ENCODE measurements at places on chromosomes 2 and 18.

GRCh38 chr2:3154146-3154545 lies 223.5 kb downstream of the EIPR1 start:
- DNase-seq: no peak

DNA sequence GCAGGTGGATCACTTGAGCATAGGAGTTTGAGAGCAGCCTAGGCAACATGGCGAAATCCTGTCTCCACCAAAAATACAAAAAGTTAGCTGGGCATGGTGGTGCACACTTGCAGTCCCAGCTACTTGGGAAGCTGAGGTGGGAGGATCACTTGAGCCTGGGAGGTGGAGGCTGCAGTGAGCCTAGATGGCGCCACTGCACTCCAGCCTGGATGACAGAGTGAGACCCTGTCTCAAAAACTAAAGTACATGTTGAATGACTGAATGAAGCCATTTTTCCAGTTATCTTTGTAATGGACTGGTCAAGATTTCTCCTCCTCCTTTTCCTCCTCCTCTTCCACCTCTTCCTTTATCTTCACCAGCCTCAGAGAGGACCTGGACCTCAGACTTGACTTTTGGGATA lies 272.0 kb downstream of the SMAD2 start:
- DNase-seq: no peak

- DNase-seq: no peak
These were observed 82.4 kb upstream of the CAVIN2 start for GRCh38 chr2:191929288-191929687.

- DNase-seq: no peak
These were observed 530 bp downstream of the GALNT1 start for GRCh38 chr18:35581898-35582641.

- no peak for DNase-seq
These were observed 7.9 kb upstream of the NR4A2 start for GRCh38 chr2:156340377-156340776.

DNA sequence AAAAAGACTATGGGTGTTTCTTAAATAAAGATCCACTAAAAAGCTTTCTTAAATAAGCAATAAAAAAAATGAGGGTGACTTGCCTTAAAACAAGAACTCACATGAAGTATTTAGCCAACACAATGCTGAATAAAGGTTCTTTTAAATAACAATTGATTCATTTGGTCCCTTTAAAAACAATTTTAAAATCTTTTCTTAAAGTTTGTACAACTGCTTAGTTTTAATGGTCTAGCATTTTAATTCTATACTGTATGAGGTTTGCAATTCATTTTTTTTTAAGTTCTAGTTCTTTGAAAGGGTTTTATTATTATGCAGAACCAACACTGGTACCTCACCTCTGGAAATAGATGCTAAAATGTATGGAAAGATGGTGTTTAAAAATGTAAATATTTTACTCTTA lies 1017.5 kb downstream of the LRP1B start:
- no peak for DNase-seq

DNA sequence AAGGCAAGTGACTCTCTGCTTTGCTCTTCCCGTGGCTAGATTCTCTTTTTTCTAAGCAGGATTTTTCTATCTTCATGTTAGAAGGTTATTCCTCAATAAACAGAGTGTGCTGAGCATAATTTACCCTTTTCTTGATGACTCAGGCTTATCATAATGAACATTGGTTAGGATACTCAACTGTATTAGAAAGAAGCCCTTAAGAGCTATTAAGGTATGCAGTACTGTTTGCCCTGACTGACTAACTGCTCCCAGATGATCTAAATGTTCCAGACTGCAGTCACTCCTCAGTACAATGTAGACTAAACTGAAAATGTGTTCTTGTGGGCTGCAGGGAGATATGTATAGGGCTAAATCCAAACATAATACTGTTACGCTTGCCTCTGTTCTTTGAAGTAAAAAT lies 687.8 kb downstream of the NUP35 start:
- DNase-seq: no peak

- no peak for DNase-seq
These were observed 70.9 kb downstream of the AAK1 start for GRCh38 chr2:69572641-69573040.

DNA sequence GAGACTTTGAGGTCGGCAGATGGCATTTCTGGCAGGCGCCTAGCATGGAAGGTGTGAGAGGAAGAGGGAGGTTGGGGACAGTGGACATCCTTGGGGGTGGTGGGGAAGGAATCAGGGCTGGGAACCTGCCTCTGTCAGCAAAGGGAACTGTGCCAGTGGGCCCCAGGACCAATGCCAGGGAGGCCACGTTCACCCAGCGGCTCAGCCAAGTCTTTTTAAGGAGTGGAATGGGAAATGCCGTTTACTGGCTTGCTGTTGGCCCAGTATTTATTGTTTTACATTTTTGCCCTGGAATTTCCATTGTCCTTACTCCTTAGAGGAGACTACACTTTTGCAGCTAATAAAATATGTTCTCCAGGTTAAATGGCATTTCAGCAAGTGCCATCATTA lies 135.2 kb downstream of the MCFD2 start:
- no peak for DNase-seq

- no peak for DNase-seq
These were observed 306.2 kb upstream of the CXCR4 start for GRCh38 chr2:136424112-136424511.

- DNase-seq: no peak
These were observed 7.1 kb upstream of the WNT10A start for GRCh38 chr2:218873359-218874194.

GRCh38 chr2:11753452-11753885 lies 7.0 kb downstream of the LPIN1 start:
- DNase-seq: no peak

DNA sequence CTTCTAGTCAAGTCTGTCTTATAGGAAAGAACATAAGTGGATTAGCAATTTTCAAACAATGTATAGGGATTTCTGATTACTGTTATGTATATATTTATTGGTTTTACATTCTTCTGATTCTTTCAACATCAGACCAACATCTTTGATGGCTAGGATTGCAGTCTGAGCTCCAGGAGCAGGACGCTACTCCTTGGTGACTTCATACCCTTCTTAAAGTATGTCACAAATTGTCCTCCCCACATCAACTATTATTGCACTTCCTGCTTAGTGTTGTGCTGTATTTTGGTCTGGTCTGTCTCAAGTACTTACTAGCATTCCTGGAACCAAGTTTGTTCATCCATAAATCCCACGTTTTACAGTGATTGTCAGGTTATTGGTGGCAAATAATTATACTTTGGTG lies 49.0 kb downstream of the MAP2 start:
- DNase-seq: no peak

- DNase-seq: no peak
These were observed 401.1 kb downstream of the BCL11A start for GRCh38 chr2:60152226-60152833.

DNA sequence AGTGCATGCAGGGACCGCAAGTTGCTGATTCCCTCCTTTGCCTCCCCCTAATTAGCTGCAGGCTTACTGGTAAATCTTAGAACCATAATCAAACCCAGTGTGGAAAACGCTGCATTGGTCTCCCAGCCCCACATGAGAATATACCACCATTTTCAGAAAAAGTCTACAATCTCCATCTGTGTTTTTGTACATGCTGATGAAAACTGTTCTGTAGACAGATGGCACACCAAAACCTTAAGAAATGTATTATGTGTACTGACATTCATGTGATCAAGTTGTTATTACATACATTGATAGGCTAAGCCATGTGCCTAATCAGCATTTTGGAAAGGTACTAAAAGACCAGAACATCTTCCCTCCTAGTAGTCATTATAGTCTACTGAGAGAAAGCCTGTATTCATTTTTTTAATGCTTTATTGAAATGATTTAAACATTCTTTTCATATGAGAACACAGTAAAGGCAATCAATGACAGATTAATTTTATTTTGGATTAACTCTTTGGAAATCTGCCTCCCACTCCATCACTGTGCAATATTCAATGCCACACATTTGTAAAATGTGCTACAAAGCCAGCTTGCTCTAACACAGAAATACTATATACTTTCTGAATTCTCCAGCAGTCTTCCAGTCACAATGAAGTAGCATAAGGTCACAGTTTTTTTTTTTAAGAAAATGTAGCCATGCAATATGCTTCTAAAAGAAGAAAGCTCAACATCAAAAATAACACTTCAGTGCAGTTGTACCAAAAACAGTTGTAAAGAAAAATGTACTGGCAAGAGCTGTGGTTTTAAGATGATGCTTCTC lies 1.8 kb upstream of the CRYGA start:
- no peak for DNase-seq

GRCh38 chr2:5036256-5036655 lies 655.9 kb upstream of the SOX11 start:
- DNase-seq: no peak

- no peak for DNase-seq
These were observed 90.9 kb downstream of the OSBPL6 start for GRCh38 chr2:178285287-178285615.

DNA sequence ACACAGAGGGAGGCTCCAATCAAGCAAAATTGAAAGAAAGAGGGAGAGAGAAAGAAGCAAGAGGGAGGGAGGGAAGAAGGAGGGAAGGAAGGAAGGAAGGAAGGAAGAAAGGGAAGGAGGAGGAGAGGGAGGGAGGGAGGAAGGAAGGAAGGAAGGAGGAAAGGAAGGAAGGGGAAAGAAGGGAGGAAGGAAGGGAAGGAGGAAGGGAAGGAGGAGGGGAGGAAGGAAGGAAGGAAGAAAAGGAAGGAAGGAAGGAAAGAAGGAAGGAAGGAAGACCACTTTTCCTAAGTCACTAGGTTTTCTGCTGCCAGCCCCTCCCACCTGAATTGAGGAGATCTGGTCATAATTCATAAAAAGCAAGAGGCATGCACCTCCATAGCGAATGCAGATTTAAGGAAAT lies 287.0 kb downstream of the SP3 start:
- DNase-seq: no peak

GRCh38 chr2:9336241-9336575 lies 87.1 kb downstream of the ITGB1BP1 start:
- no peak for DNase-seq

- no peak for DNase-seq
These were observed 51.0 kb upstream of the CNGA3 start for GRCh38 chr2:98295275-98295674.

DNA sequence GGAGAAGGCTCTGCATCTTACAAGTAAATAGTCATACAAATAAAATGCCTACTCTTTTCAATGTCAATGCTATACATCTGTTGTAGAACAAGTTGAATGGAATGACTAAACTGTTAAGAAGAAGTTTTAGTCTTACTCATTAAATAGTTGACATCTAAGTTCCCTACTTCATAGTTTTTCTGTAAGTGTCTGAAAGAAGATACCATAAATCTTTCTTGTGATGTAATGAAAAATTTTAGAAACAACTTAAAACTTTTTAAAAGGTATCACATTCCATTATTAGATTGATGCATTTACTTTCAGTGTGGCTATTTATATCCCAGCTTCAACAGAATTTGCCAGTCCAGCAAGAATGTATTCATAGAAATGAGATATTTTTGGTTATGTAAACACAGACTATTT lies 185.2 kb upstream of the EPC2 start:
- DNase-seq: no peak

DNA sequence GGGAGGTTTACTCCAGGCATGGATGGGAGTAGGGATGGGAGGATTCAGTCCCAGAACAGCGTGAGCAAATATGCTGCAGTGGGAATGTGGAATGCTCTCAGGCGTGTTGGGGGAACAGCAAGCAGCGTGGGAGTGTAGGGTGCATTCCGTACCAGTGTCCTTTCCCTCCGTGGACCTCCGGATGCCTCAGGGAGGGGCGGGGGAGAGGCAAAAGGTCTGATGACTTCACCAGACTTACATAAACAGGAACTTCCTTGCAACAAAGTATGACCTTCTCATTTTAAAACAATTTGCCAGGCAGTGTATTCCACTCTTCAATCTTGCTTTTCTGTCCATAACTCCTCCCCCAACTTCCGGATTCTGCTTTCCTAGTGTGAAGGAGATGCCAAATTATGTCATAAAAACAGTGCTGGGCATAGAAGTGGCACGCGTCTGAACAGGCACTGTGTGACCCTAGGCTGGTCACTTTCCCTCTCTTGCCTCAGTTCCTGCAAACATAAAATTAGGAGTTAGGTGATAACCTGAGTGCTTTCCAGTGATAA lies 36.9 kb downstream of the RPL37A start:
- DNase-seq: no peak

GRCh38 chr2:236552212-236552542 lies 17.4 kb upstream of the ACKR3 start:
- DNase-seq: no peak

GRCh38 chr2:28842042-28842441 lies 28.1 kb downstream of the TRMT61B start:
- no peak for DNase-seq

GRCh38 chr2:9959262-9959661 lies 7.8 kb downstream of the GRHL1 start:
- DNase-seq: no peak

GRCh38 chr2:127622561-127623387 lies 23.2 kb upstream of the GPR17 start:
- DNase-seq: no peak

GRCh38 chr2:205778356-205778755 lies 96.1 kb downstream of the NRP2 start:
- no peak for DNase-seq

GRCh38 chr2:128584296-128584890 lies 265.7 kb upstream of the HS6ST1 start:
- no peak for DNase-seq

DNA sequence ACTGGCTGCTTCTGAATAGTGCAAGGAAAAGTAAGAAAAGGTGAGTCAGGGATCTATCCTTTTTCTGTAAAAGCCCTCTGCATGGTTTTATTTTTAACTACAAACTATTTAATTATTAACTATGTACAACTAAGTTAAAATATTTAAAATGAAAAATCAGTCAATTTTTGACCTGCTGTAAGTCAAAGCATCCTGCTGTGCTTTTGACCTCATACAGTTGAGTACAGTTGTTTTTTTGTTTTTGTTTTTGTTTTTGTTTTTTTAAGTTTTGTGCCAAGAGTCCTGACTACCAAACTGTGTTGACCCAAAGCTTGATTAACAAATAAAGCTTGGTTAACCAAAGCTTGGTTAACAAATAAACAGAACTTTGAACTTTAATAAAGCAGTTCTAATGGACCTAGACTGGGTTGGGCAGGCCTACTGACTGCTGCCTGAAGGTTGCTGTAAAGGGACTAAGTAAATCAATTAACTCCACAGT lies at the start of gene ACMSD:
Gene ACMSD (plus strand): TSS at position 474 of the 478 bp plus-strand sequence. CDS start 67 bp downstream, outside the sequence.
- no peak for DNase-seq

GRCh38 chr2:64819774-64820688 lies 166.3 kb upstream of the SERTAD2 start:
- no peak for DNase-seq

All from hippocampal formation (tissue), 2 donors.